GM23248 (cell line): ENCODE measurements at places on chromosomes 7 and 10. TPM values are rescaled to one million over a fixed set of nuclear protein-coding genes. Genes with fewer than 3 reads are reported as not detected.

GRCh38 chr10:71255808-71256660, 43.7 kb downstream of the UNC5B start:
- H3K4me1 ChIP-seq = peaks cover 34% of the 10 kb centered on the region
- peak; percentile 89 for DNase-seq
- H3K4me3 ChIP-seq = peak overlapping the region; percentile 29
- no peaks in the 10 kb centered on the region for H3K27me3 ChIP-seq

GRCh38 chr10:62996925-62997324, 136.2 kb upstream of the NRBF2 start:
- no peak overlapping the region for H3K27ac ChIP-seq
- H3K36me3 ChIP-seq = no peaks in the 10 kb centered on the region
- DNase-seq = no peak

DNA sequence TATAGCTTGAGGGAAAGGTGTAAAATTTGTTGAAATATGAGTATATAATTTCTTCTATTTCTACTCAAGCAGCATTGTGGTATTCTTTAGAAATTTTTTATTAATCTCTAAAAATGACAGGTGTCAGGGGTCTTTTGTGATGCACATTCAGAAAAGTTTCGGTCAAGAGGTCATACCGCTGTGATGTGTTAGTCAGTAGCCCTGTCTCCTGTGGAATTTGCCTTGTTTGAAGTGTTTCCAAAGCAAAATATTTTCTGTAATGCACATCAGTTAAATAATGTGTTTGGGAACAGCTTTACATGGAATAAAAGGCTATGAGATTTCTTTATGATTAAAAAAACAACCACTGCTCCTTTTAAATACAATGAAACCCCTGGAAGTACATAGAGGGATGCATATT, 35.8 kb downstream of the FOXP2 start:
- H3K27me3 ChIP-seq = no peaks in the 10 kb centered on the region
- no peaks in the 10 kb centered on the region for H3K36me3 ChIP-seq
- no peak overlapping the region for H3K27ac ChIP-seq
- DNase-seq = no peak
- no peaks in the 10 kb centered on the region for H3K4me1 ChIP-seq

DNA sequence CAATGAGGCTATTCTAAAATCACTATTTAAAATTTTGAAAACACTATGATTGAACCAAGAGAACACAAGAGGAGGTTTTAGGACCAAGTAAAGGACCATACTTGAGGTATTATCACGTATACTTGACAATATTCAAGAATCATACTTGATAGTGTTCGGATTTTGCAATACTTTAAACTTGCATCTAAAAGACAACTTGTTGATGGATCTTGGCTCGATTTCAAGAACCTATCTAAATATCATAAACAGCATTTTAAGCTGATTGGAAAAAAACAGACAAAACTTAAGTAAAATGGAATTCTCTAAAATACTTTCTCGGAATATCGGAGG, 1.3 kb downstream of the NAMPT start:
- no peaks in the 10 kb centered on the region for H3K36me3 ChIP-seq
- H3K4me1 ChIP-seq = peaks cover 23% of the 10 kb centered on the region
- no peak for DNase-seq

DNA sequence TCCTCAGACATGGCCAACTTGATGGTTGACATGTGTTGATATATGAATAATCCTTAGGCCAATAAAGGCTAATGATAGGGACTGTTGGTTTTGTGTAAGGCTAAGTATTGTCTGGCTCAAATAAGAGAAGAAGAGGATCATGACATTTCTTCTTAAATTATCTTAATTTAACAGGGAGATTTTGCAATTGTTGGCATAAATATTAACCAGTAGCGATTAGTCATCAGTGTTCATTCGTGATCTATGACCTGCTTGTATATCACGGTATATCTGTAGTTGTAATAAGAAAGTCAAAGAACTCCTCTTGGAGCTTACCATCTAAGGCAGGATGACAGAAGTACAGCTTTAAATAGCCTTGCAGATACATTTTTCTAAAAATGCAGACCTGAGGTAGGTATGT, 196.4 kb downstream of the CREB5 start:
- no peaks in the 10 kb centered on the region for H3K27me3 ChIP-seq
- H3K27ac ChIP-seq = no peak overlapping the region
- peaks cover 11% of the 10 kb centered on the region for H3K4me1 ChIP-seq
- H3K36me3 ChIP-seq = no peaks in the 10 kb centered on the region

DNA sequence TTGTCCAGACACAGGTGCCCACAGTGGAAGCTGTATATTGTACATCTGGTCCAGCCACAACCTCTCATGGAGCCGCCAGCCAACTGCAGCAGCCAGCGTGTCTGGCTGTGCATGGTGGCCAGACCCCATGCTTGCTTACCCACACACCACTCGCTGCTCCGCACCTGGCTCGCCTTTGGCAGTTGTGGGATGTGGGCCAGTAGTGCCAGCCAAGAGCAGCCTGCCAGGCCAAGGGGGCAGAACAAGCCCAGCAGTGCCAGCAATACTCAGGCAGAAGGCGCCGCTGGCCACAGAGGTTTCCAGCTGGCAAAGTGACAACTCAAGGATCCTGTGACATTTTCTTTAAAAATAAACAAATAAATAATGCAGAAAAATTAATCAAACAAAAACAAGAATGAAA, 11.7 kb upstream of the TMEM243 start:
- H3K27ac ChIP-seq = no peak overlapping the region
- DNase-seq = no peak
- H3K27me3 ChIP-seq = no peaks in the 10 kb centered on the region
- H3K36me3 ChIP-seq = no peaks in the 10 kb centered on the region
- peaks cover 9% of the 10 kb centered on the region for H3K4me1 ChIP-seq

DNA sequence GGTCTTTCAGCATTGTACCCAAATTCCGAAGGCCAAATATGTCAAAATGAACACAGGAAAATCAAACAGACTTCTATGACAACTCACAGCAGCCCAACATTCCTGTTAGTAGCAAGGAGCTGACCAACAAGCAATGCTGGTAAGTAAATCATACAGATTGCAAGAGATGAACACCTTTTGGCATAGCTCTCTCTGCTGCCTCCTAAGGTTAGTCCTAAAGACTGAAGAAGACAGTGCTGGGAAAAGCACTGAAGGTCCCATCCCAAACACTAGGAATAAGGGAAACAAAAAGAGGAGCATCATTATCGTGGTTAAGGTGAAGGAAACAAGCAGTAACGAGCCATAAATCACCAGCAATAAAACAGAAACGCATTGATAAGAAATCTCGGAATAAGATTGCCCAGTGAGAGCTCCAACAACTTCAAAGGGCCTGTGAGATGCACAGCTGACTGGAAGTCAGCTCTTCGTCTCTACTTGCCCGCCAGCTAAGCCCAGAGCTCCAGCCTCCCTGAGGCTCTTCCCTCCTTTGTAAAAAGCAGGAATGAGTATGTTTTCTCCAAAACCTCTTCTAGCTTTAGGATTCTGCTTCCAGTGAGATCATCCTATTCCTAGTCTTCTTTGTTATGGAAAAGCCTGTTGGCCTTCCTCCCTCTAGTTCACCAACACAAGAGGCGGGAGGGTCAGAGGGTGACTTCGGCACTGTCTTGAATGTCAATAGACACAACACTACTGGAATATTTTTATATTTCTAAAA, 15.3 kb downstream of the NUDT5 start:
- H3K4me3 ChIP-seq = no peak overlapping the region
- no peaks in the 10 kb centered on the region for H3K27me3 ChIP-seq
- no peaks in the 10 kb centered on the region for H3K4me1 ChIP-seq
- no peak overlapping the region for H3K27ac ChIP-seq
- H3K36me3 ChIP-seq = peaks cover 38% of the 10 kb centered on the region
- no peak for DNase-seq

DNA sequence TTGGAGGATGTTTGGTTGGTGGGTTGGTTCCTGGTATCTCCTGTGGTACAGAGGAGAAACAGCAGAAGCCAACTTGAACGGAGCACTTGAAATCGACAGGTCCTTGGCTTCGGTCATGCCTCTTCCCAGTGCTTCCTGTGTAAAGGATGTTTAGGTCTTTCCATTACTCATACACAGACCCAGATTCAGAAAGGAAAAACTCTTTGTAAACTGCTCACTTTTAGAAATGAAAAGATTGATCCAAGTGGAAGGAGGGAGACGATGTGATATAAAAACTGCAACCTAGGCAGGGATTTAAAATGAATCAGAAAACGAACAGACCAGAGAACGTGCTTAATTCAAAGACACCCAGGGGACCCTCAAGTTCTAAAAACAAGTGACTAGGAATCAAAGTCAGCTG, 338.4 kb downstream of the GALNT17 start:
- H3K36me3 ChIP-seq = no peaks in the 10 kb centered on the region
- H3K27ac ChIP-seq = no peak overlapping the region
- DNase-seq = no peak
- no peaks in the 10 kb centered on the region for H3K4me1 ChIP-seq

DNA sequence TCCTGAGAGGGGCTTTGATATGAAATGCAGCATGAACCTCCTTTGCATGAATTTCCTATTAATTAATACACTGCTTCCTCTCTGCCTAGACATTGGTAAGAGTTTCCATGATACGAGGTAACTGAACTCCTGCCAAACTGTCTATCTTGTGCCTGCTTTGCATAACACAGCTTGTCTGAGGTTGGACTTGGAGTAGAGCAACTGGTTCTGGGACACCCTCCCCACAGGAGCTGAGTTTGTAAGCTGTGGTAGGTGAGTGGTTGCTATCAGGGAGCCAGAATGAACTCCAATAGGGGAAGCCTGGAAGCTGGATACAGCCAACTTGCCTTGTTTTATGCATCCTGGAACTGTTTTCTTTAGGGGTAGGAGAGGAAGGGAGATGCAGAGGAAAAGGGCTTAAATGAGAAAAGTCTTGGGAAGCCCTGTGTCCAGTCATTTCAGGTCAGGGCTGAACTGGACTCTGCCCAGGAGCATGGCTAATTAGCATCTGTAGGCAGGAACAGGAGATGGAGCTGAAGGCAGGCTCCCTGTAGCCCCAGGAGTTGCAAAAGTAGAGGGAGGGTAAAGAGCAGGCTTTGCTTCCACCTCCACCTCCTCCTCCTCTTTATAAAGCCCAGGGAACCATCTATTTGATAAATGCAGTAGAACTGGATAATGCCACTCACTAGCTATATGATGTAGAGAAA, 73.2 kb upstream of the GPR158 start:
- H3K4me3 ChIP-seq = no peak overlapping the region
- H3K4me1 ChIP-seq = no peaks in the 10 kb centered on the region
- H3K27ac ChIP-seq = no peak overlapping the region
- H3K27me3 ChIP-seq = peaks cover 24% of the 10 kb centered on the region; the same call in 1 of the 2 replicates

DNA sequence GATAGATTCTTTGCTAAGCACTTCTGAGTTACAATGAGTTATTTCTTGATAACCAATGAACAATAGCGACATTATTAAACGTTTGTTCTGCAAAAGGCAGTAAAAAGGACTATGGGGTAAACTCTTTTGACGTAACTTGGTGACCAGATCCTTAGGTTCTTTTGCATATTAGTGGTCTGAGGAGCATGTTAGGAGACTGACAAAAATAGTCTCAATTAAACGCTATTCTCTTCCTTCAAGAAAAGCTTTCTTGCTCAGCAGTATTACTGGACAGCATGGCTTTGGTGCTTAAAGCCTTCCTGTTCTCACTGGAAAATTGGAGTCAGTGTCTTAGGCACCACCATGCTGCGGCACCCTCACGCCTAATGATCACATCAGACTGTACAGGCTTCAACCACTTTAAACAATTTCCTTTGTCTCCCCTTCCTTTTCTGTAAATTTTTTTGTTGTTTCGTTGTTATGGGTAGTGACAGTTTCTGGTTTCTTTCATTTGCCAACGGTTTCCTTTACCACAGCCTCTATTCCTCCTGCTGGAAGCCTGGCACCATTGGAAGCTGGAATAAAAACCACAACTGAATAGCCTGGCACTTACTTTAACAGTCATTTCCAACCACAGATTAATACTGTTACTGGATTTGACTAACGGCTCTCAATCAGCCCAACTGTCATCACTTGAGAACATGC, 49.2 kb upstream of the FAM133B start:
- H3K4me3 ChIP-seq = no peak overlapping the region

- H3K4me3 ChIP-seq = no peak overlapping the region
- no peaks in the 10 kb centered on the region for H3K4me1 ChIP-seq
- no peak for DNase-seq
- no peaks in the 10 kb centered on the region for H3K36me3 ChIP-seq
- H3K27me3 ChIP-seq = no peaks in the 10 kb centered on the region
- H3K27ac ChIP-seq = no peak overlapping the region
Measured at GRCh38 chr7:144786079-144786478, 49.8 kb downstream of the TPK1 start.

DNA sequence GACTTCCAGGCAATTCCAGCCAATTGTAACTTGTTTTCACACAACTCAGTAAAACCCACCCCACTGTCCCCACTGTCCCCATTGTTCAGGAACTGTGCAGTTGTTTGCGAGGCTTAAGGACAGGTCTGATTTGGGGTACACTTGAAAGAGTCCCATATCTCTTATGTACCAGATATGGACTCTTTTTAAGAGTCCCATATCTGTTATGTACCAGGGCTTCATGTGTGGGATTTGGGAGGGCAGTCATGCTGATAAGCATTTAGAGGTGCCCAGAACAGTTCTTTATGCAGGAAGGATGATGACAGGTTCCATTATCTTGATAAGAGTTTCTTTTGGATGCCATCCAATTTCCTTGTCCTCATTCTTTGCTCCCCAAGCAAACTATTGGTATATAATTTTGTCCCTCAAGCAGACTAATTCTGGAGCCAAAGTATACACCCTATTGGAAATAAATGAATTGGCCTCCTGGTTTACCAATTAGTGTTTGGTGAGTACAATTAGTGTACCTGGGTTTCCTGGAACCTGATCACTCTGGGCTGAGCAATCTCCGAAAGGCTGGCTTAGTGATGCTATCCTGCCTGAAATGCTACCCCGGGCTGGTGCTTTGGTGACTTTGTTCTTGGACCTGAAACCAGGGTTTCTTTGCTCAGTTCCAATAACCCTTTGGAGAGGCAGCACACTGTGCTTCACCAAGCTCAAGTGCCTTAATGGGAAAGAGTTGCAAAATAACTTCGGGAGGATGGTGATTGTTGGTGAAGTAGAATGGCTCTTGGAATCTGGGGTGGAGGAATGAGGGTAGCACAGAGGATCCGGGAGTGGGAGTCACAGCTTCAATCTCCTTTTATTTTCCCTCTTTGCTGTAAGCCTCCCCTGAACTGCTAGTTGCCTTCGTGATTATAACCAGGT, 6.2 kb upstream of the DMBT1 start:
- no peaks in the 10 kb centered on the region for H3K4me1 ChIP-seq
- no peak overlapping the region for H3K27ac ChIP-seq
- H3K36me3 ChIP-seq = no peaks in the 10 kb centered on the region
- no peak overlapping the region for H3K4me3 ChIP-seq
- no peak for DNase-seq
- H3K27me3 ChIP-seq = 0 out of 2 replicates have a peak, but pooled peaks cover 7% of the 10 kb centered on the region

GRCh38 chr7:77407906-77408305, 8.2 kb downstream of the GSAP start:
- H3K4me1 ChIP-seq = peaks cover 25% of the 10 kb centered on the region
- no peak overlapping the region for H3K4me3 ChIP-seq
- H3K36me3 ChIP-seq = no peaks in the 10 kb centered on the region
- DNase-seq = no peak

The RAB18 gene
- 221 and 226 TPM in 2 replicates for polyA plus RNA-seq

The FAM25A gene
- polyA plus RNA-seq = not detected in 2 replicates

The FASTK gene
- 109 and 111 TPM in 2 replicates for polyA plus RNA-seq

The GNG11 gene
- polyA plus RNA-seq = 84.7 and 87.0 TPM in 2 replicates

The SPDYE6 gene
- polyA plus RNA-seq = 0.19 TPM in 1 of 2 replicates, not detected in the other

The UTF1 gene
- not detected in 2 replicates for polyA plus RNA-seq

The LIPF gene
- not detected in 2 replicates for polyA plus RNA-seq

The CADPS2 gene
- 0.06 and 0.18 TPM in 2 replicates for polyA plus RNA-seq

The IQUB gene
- 0.10 TPM in 1 of 2 replicates, not detected in the other for polyA plus RNA-seq
